ENCODE measurements at places on chromosomes 11 and 22.

DNA sequence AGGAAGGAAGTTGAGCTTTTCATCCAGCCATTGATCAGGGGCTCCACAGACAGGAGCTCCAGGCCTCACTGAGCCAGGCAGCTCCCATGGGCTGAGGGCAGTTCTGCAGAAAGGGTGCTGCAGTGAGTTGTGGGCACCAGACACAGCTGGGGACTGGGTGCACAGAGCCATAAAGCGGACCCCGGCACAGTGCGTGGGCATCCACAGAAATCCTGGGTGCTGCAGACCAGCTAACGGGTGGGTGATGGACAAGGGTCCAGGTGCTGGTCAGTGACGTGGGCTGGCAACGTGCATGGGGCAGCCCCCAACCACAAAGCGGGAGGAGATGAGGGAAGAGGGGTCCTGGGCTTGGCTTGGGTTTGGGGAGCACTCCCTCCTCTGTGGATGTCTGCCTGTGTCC is 19.4 kb upstream of the GAL start:
- H3K36me3 ChIP-seq = no peaks in the 10 kb centered on the region
- H3K27ac ChIP-seq = no peak overlapping the region

DNA sequence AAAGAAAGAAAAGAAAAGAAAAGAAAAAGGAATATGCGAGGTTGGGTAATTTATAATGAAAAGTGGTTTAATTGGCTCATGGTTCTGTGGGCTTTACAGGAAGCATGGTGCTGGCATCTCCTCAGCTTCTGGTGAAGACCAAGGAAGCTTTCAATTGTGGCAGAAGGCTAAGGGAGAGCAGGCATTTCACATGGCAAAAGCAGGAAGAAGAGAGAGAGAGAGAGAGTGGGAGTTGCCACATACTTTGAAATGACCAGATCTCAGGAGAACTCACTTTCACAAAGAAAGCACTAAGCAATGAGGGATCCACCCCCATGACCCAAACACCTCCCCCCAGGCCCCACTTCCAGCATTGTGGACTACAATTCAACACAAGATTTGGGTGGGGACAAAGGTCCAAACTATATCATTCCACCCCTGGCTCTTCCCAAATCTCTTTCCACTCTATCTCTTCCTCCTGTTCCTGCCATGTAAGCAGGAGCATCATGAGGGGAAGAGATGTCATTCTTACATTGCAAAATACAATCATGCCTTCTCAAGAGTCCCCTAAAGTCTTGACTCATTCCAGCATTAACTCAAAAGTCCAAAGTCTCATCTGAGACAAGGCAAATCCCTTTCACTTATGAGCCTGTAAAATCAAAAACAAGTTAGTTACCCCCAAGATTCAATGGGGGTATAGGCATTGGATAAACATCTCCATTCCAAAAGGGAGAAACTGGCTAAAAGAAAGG is 38.9 kb downstream of the LINC01488 start:
- no peaks in the 10 kb centered on the region for H3K36me3 ChIP-seq
- no peak for DNase-seq
- no peak overlapping the region for H3K4me3 ChIP-seq
- H3K27me3 ChIP-seq = no peaks in the 10 kb centered on the region
- H3K27ac ChIP-seq = no peak overlapping the region

DNA sequence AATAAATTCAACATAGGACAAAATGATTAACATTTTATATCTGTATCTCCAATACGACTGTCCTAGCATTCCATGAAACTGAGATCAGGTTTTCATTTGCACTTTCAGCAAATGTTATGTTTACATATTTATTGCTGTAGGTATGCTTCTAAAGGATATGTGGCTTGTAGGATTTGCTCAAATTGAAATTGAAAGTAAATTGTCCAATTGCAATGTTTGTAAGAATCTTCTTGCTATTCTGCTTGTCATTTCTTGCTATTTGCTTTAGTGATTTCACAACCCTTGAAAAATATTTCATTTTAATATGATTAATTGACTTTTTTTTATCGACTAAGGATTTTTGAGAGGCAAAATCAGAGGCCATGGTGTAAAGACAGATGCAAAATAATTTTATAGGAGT is 904.2 kb upstream of the RAG2 start:
- H3K27ac ChIP-seq = no peak overlapping the region
- DNase-seq = no peak
- H3K27me3 ChIP-seq = no peaks in the 10 kb centered on the region

GRCh38 chr11:86606836-86607481 is 65.5 kb downstream of the ME3 start:
- H3K4me1 ChIP-seq = peaks cover 4% of the 10 kb centered on the region
- DNase-seq = no peak
- no peak overlapping the region for H3K27ac ChIP-seq

GRCh38 chr11:78000193-78000592 is 5.7 kb upstream of the INTS4 start:
- H3K4me1 ChIP-seq = peaks cover 5% of the 10 kb centered on the region
- no peak overlapping the region for H3K4me3 ChIP-seq
- DNase-seq = peak; percentile 11

GRCh38 chr11:72741429-72741833 is 10.8 kb downstream of the ARAP1 start:
- H3K4me1 ChIP-seq = peaks cover 49% of the 10 kb centered on the region
- DNase-seq = no peak
- no peaks in the 10 kb centered on the region for H3K27me3 ChIP-seq
- H3K4me3 ChIP-seq = no peak overlapping the region
- H3K27ac ChIP-seq = peak overlapping the region; percentile 79
- peaks cover 3% of the 10 kb centered on the region for H3K36me3 ChIP-seq

- H3K36me3 ChIP-seq = no peaks in the 10 kb centered on the region
- peaks cover 7% of the 10 kb centered on the region for H3K4me1 ChIP-seq
- no peak for DNase-seq
- peaks cover 2% of the 10 kb centered on the region for H3K27me3 ChIP-seq
Measured at GRCh38 chr11:69442807-69443137, 38.7 kb upstream of the LINC01488 start.

DNA sequence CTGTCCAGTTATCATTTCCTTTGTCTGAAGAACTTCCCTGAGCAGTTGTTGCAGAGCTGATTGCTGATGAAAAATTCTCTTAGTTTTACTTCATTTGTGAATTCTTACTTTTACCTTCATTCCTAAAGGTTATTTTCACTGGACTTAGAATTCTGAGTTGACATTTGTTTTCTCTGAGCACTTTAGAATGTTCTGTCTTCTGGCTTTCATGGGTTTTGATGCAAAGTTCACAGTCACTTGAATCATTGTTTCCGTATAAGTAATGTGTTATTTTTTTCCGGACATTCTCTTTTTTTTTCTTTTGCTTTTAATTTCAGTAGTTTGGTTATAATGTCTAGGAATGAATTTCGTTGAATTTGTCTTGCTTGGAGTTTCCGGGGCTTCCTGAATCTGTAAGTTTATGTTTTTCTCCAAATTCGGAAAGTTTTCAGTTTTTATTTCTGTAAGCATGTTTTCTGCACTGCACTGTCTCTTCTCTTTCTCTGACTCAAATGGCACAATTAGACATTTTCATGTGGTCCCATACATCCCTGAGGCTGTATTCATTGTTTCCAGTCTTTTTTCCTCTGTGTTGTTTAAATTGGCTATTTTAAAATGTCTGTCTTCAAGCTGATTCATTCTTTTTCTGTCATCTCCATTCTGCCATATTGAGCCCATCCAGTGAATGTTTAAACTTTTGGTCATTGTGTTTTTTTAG is 68.5 kb upstream of the NARS2 start:
- peak overlapping the region; percentile 51 for H3K27ac ChIP-seq
- H3K4me1 ChIP-seq = peaks cover 27% of the 10 kb centered on the region
- H3K4me3 ChIP-seq = peak overlapping the region; percentile 55

- H3K36me3 ChIP-seq = no peaks in the 10 kb centered on the region
- H3K27me3 ChIP-seq = no peaks in the 10 kb centered on the region
- H3K27ac ChIP-seq = no peak overlapping the region
- DNase-seq = no peak
- H3K4me1 ChIP-seq = no peaks in the 10 kb centered on the region
- H3K4me3 ChIP-seq = no peak overlapping the region
Measured at GRCh38 chr11:29296680-29297079, 720.1 kb downstream of the KCNA4 start.

DNA sequence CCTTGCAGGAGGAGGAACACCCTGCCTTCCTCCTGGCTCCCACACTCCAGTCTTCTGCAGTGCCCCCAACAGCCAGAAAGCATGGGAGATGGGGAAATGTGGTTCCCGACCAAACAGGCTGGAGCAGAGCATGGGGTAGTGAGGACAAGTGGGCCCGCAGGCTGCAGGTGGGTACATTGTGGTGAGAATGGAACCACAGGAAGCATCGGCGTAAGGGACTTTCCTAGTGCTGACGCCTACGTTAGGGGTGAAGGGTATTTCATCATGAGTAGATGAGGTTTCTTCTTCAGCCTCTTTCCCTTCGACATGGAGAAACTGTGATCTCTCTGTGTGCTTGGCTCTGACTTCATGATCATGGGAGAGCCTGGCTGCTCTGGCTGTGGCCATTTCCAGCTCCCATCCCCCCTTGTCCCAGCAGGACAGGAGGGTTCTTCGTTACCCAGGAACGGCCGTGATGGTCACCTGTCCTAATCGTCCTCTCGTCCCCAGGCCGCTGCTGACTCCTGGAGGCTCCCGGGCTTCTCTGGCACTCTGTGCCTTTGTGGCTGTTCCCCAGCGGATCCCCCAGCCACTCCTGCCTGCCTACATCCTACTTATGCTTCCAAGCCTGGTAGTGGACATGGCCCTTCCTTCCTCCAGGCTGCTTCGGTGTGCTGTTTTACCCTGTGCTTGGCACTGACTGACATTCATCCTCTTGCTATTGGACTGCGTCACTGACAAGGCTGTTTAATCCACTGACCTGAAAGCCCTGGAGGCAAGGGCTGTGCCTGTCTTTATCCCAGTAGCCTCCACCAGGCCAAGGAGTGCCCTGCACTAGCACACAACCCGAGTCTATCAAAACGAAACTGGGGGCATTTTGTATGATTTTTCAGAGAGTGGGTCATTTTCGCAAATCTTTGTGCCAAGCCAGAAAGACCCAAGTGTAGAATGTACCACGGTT is 65.2 kb upstream of the CECR2 start:
- H3K4me1 ChIP-seq = peaks cover 30% of the 10 kb centered on the region
- peak; percentile 78 for DNase-seq
- H3K27ac ChIP-seq = peak overlapping the region; percentile 92
- H3K36me3 ChIP-seq = no peaks in the 10 kb centered on the region
- no peaks in the 10 kb centered on the region for H3K27me3 ChIP-seq

GRCh38 chr11:60767388-60767811 is 10.7 kb downstream of the MS4A15 start:
- H3K4me3 ChIP-seq = no peak overlapping the region
- no peaks in the 10 kb centered on the region for H3K36me3 ChIP-seq
- H3K4me1 ChIP-seq = peaks cover 4% of the 10 kb centered on the region
- no peak overlapping the region for H3K27ac ChIP-seq

- H3K27me3 ChIP-seq = peaks cover 25% of the 10 kb centered on the region
- H3K36me3 ChIP-seq = no peaks in the 10 kb centered on the region
- H3K4me3 ChIP-seq = no peak overlapping the region
- no peak overlapping the region for H3K27ac ChIP-seq
- DNase-seq = no peak
Measured at GRCh38 chr11:113781682-113782081, 2.1 kb downstream of the CLDN25 start.

DNA sequence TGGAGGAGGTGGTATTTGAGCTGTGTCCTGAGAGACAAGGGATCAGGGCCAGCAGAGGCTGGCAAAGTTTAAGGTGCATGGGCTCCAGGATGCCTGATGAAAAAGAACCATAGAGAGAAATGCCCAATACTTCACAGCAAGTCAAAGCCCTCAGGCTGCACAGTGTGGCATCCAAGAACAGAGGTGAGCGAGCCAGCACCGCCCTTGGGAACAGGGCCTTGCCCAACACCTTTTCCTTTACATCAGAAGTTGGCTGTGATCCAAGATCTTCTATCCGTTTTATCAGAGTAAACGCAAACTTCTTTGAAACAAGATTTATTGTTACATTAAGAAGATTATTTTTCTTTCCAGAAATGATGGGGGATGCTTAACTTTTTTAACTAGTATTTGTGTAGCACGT is 1.4 kb downstream of the B3GNT6 start:
- H3K4me1 ChIP-seq = peaks cover 4% of the 10 kb centered on the region
- H3K27me3 ChIP-seq = peaks cover 29% of the 10 kb centered on the region
- H3K27ac ChIP-seq = no peak overlapping the region
- H3K4me3 ChIP-seq = no peak overlapping the region
